ENCODE measurements at places on chromosomes 2 and 18.

- no peak for DNase-seq
Measured at GRCh38 chr2:232793271-232793670, 16.9 kb upstream of the KCNJ13 start.

- DNase-seq: no peak
Measured at GRCh38 chr2:17373041-17373440, 145.2 kb downstream of the RAD51AP2 start.

- no peak for DNase-seq
Measured at GRCh38 chr2:239762655-239763269, 262.4 kb downstream of the NDUFA10 start.

DNA sequence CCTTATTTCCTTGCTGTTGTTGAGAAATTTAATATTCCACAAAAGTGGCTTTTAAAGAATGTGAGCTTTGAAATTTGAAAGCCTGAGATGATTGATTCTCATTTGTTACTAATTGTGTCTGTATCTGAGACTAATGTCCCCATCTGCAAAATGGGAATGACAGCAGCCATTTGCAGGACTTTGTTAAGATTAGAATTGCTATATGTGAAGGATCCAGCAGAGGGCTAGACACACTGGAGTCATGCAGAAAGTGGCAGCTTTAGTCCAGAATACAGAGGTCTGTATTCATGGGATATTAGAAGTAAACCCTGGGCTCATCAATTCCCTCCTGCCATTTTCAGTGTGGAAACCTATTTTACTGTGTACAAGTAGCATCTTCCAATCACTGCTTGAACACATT is 296.5 kb upstream of the GYPC start:
- no peak for DNase-seq

DNA sequence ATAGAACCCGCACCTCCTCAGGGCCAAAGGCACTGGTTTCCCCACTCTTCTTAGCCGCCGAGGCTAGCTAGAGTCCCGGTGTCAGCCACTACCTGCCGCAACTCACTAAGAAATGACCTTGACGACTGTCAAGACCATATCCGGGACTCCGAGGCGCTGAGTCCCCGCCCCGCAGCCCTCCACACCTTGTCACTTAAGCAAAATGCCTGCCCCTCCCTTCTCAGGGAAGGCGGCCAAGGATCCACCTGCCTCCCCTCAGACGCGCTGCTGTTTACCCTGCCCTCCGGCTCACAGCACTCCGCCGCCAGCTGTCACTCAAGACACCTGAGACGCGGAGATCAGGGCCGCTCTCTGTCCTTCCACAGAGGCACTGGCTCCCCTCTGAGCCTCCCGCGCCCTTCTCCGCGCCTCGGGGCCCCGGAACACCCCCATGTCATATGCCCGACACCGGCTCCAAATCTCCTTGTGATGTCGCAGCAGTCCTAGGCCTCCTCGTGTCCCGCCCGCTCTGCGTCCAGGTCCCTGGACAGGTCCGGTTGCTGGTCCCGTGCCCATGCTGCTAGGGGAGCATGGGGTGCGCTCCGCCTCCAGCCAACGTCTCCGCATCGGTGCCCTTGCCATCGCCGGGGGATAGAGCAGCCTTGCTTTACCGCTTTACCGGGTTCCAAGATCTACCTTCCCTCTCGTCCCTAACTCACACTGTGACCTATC is 32.5 kb upstream of the REG3G start:
- DNase-seq: no peak

- no peak for DNase-seq
Measured at GRCh38 chr2:231709636-231709980, 1.3 kb downstream of the PTMA start.

GRCh38 chr2:217864963-217865772 is 137.6 kb downstream of the TNS1 start:
- no peak for DNase-seq

DNA sequence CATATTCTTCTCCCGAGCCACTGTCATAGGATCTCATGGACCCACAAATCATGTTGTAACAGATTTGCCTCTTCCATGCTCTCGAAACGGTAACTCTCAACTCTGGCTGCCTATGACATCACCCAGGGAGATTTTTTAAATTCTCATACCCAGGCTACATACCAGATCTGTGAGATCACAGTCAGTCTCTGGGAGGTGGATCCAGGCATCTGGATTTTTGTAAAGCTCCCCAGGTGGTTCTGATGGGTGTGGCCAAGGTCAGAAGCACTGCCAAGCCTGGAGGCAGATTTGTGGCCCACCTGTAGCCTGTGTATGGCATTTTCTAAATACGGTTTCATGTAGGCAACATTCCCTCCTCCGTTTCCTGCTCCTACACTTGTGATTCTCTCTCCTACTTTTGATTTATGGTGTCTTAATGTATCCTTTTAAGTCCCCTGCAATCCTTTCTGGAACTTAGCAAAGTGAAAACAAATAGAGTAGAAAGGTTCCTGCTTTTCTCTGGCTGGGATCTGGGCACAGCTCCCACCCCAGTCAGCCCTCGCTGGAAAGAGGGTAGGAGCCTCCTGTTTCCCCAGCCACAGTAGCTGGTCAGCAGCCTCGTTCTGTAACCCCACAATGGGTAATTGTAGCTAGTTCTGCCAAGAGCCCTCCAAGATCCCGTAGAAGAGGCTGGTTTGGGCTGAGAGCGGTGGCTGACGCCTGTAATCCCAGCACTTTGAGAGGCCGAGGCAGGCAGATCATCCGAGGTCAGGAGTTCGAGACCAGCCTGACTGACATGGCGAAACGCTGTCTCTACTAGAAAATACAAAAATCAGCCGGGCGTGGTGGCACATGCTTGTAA is 96.2 kb downstream of the KLHL29 start:
- DNase-seq: no peak

DNA sequence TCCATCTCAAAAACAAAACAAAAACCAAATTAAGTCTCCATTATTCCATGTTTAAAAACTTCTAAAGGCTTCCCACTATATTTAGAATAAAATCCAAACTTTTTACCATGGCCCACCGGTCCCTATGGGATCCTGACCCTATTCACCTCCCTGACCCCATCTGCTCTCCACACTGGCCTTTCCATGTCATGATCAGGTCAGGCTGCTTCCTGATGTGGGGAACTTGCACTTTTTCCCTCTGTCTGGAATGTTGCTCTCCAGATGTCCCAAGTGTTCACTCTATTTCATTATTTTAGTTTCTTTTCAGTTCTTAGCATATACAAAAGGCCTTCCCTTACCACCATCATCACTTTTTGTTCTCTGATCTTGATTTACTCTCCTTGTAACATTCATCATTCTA is 7.5 kb upstream of the MTA3 start:
- no peak for DNase-seq

DNA sequence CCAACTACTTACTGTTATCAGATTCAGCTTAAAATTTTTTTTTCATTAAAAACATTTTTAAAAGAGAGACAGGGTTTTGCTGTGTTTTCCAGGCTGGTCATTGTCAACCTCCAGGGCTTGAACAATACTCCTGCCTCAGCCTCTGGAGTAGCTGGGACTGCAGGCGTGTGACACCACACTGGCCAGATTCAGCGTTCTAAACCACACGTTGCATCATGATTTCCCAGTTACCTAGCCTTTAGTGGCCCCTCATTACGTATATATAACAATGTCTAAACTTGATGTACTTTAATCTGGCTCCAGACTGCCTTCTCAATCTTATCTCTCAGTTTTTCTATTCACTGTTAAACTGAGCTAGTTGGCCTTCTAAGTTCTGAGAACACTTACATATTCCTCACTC is 89.6 kb downstream of the COMMD1 start:
- DNase-seq: no peak

DNA sequence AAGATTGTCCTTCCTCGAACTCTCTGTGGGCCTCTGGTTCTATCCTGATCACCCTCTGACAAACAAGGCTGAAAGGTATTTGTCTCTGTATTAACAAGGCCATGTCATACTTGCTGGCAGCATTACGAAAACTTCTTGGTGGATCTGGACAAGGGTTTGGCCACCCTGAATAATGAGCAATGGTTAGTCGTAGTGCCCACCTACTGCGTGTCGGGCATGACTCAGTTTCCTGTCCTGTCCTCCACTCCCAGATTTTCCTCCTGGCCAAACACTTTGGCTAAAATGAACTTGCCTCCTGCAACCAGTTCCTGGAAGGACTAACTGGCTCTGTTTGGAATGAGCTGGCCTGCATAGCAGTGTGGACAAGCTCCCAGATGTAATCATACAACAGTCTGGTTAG is 198.5 kb upstream of the SMIM21 start:
- no peak for DNase-seq

DNA sequence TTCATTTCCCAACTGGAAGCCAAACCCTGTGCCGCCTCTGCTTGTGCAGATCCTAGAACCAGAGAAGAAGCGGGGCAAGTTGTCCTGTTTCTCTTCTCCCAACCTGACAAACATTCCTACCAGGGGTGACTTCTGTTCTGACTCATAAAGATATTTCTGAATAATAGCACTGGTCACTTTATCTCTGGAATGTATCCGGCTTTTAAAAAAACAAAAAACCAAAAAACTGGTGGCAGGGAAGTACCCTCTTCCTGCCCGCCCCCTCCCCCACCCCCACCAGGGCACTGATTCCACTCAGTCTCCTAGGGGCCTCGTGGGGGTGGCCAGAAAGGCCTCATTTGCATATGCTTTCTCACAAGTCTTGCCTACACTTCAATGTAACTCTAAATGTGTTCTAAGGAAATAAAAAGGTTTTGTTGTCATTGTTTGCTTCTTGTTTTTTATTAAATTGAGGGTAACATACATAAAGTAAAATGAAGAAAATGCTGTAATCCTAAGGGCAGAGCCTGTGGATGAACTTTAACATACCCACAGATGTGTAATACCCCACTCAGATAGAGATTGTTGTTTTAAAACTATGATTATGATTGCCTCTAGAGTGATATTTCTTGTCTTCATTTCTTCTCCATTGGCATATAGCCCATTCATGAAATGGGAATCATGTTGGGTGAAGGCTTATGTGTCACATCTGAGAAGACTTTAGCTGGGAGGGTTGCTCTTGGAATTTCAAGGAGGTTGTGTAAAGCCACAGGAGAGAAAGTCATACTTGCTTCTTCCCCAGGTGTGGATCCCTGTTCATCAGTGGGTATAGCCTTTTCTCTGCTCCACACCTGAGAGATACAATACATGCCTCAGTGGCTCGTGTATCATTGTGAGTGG is 5.3 kb upstream of the FOSL2 start:
- no peak for DNase-seq

- DNase-seq: no peak
Measured at GRCh38 chr2:236170590-236171165, 2.5 kb upstream of the GBX2 start.

DNA sequence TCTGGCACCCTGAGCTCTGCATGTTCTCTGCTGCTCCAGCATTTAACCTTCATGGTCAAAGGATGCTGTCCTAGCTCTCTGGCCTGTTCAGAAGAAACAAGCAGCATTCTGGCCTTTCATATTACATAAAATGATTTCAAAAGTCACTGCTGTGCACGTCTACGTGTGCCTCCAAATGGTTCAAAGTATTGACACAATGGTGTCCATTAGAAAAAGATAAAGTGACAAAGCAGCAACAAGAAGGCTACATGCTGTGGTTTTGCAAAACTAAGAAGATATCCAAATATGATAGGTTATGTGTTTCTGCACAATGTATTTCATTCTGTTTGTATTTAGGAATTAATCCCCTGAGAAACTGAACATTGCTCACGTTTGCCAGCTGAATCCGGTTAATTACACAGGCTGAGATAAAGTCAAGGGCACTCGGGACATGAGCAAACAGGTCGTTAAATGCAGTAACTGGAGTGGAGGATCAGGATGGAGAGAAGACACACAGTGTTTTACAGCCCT is 258.5 kb downstream of the DOK6 start:
- DNase-seq: no peak

GRCh38 chr2:73368781-73369180 is 16.9 kb upstream of the ALMS1 start:
- DNase-seq: no peak

Measured in activated CD4-positive, alpha-beta T cell treated with anti-CD3 and anti-CD28 coated beads for 4 hours (primary cell).